ENCODE measurements at places on chromosomes 16 and 17.

DNA sequence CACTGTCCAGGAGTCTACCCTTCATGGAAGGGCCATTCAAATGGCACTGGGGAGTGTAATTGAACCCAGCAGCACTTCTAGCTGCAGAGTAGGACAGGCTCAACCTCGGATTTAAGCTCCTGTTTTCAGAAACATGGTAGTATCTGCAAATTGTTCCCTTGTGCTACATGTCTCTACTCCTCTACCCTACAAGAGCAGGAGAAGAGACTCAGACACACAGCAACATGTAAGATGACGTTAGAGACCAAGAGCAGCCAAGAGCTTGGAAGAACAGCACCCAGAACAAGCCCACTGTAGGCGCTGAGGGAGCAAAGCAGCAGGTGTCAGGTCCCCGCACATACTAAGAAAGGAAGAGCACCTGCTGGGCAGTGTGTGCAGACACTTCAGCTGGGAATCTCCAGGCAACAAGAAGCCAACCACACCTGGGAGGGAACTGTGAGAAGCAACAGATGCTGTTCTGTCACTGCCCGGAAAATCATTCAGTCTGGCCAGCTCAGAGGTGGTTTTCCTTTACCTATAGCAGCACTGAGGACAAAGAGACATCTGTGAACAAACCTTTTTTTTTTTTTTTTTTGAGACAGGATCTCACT, 35.6 kb upstream of the MNT start:
- DNase-seq, result no peak

- DNase-seq, result no peak
Measured at GRCh38 chr17:73524941-73525679, 119.1 kb downstream of the SDK2 start.

- no peak for DNase-seq
Measured at GRCh38 chr17:60094754-60095153, 16.0 kb upstream of the HEATR6 start.

DNA sequence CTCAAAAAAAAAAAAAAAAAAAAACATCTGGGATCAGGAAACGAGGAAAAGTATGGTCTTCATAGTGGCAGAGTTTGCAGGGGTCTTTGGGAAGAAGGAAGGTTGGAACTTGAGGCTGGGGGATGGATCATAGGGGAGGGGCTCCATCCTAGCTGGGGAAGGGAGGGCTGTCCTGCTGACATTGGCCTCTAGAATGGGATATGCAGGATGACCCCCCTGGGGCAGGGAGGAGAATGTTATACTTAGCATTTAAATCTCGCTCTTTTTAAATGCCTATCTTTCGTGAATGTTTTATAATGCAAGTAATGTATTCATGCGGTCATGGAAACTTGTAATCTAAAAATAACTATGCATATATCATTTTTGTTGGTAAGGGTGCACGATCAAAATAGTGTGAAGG, 33.2 kb downstream of the TMEM235 start:
- DNase-seq, result no peak

DNA sequence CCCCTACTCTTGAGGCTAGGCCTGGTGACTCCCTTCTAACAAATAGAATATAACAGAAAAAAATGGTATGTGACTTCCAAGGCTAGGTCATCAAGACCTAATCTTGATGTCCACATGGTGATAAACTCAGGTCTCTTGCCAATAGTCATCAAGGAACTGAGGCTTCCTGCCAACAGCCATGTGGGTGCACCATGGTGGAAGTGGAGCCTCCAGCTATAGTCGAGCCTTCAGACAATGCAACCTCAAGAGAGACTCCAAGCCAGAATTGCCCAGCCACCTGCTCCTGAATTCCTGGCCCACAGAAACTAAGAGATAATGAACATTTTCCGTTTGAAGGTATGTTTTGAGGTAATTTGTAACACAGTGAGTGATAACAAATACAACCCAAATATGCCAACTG, 55.9 kb upstream of the SREBF1 start:
- no peak for DNase-seq

GRCh38 chr16:21101631-21102420, 48.8 kb downstream of the DNAH3 start:
- DNase-seq, result no peak

GRCh38 chr16:58620396-58620795, 9.2 kb downstream of the CNOT1 start:
- no peak for DNase-seq

- DNase-seq, result no peak
Measured at GRCh38 chr16:63776437-63776836, 1345.4 kb downstream of the CDH11 start.

DNA sequence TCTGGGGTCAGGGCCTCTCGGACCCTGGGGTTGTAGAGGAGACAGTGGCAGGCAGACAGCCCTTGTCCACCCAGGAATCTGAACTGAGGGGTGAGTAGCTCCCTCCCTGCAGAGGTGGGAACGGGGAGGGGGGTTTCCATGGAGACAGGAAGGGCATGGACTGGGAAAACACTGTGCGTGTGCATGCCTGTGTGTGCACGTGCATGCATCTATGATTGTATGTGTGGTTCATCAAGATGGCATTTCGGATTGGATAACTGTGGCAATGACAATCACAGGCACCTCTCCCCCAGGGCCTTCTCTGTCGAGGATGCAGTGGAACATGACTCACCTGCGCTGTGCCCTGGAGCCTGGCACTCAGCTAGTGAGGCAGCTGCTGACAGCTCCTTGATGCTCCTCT, 6.1 kb upstream of the CD300C start:
- no peak for DNase-seq

- no peak for DNase-seq
Measured at GRCh38 chr17:15483431-15483830, 16.0 kb upstream of the CDRT4 start.

DNA sequence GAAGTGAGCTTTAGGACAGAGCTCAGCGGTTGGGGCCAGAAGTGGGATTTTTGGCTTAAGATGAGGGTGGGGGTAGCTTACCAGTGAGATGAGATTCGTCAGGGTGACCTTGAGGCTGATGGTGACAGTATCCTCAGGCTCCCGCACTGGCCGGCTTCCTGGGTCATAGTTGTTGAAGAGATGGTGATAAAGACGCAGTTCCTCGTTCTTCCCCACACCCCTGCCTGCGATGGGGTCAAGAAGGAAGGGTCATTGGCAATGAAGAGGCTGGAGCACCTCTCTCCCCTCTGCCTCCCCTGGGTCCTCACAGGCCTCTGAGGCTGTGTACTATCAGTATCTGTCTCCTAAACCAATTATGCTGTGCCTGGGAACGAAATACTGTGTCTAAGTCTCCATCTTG, 358 bp downstream of the CHRNE start:
- DNase-seq, result no peak

GRCh38 chr17:18004345-18004744, 31.7 kb downstream of the DRC3 start:
- DNase-seq, result no peak

DNA sequence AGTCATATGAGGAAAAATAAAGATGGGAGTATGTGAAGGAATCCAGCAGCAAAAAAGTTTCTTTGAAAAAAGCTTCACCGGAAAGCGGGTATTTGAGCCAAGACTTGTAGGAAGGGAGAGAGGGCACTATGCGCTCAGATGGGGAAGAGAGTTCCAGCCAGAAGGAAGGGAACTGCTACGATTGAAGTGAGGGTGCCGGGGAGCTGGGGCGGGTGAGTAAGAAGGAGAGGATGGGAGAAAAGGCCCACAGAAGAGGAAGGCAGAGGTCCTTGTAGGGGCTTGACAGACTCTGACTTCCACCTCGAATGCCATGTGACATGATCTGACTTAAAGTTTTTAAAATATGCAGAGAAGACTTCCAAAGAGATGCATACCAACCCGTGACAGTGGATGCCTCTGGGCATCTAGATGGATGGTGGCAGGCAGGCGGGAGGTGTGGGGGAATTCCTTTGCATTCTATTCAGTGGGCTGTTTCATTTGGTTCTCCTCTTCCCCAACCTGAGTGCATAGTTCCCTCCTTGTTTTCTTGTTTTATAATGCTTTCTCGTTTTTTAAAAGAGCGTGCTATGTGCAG, 44.9 kb downstream of the CDRT4 start:
- DNase-seq, result no peak

- DNase-seq, result no peak
Measured at GRCh38 chr16:85988723-85989313, 89.9 kb downstream of the IRF8 start.

DNA sequence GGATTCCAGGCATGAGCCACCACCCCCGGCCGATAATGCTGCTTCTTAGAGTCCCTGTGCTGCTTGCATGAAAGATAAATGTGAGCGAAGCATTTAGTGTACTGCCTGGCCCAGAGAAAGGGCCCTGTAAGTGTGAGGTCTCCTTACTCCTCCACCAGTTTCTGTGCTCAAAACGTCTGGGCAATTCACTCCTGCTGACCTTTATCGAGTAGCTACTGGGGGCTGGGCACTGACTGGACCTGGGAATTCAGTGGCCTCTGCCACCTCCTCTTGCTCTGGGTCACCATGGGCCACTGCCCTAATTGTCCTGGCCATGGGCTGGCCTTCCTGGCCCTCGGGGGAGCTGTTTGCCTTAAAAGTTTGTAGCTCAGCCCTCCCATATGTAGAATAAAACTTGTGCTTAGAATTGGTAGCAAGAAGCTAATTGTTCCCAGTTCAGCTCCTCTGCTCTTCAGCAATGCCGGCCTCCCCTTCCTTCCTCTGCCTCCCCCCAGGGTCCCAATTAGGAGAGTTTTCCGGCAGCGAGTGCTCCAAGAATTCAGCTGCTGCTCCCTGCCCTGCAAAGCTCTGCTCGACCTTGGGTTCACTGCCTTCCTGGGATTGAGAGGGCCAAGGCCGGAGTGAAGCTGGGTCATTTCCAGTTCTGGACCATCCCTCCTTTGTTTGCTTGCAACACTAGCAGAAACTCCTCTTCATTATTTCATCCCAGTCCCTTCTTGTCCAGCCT, 98.9 kb upstream of the CDC42EP4 start:
- no peak for DNase-seq

DNA sequence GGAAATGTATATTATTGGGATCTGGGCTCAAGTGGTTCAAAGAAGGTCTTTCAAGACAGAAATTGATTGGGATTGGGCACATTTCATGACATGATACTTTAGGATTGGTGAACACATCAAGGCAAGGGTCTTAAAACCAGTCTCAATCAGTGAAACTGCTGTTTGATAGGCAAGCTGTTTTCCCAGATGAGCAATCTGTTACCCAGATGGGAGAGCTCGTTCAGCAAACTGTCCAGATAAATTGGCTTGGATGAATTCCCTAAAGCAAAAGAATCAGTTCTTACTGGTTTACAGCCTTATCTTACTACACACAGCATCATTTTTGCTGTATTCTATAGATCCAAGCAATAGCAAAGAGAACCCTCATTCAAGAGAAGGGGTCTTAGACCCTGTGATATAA, 31.0 kb upstream of the CNEP1R1 start:
- DNase-seq, result no peak

GRCh38 chr17:78532922-78533640, 44.1 kb downstream of the DNAH17 start:
- no peak for DNase-seq

DNA sequence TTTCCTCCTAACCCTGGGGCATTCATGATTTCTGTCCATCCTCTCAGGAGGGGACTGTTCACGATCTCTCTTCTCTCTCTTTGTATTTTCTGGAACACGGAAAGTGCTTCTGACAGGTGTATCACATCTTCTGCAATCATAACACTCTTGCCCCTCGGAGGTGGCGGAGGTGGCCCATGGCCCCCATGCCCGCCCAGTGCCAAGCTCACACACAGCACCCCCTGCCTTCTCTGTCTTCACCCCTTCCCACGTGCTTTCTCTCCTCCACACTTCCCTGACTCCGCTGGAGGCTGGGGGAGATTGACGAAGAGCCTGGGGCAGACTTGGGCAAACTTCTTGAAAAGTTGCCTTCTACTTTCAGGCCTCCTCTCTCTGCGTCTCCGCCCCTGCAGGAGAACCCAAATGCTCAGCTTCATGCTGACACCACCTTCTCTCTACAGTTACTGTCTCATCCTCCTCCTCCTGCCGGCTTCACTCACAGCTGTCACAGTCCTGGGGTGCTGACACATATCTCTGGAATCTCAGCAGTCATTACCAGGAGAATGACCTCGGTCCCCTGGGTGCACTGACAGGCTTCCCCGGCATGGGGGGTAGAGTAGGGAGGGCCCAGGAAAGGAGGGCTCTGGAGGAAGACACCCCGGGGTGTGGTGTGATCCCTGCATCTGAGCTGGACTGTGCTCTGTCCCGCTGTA, 127.1 kb downstream of the ENGASE start:
- no peak for DNase-seq

DNA sequence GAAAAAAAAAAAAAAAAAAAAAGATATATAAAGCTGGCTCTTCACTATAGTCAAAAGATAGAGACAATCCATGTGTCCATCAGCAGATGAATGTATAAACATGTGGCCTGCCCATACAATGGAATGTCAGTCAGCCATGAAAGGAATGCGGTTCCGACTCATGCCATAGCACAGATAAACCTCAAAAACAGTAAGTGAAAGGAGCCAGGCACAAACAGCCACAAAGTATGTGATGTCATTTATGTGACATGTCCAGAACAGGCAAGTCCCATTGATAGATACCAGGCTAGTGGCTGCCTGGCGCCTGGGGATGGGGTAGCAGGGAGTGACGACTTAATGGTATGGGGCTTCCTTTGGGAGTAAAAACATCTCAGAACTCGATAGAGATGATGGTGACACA, 155.7 kb downstream of the CMIP start:
- DNase-seq, result no peak

DNA sequence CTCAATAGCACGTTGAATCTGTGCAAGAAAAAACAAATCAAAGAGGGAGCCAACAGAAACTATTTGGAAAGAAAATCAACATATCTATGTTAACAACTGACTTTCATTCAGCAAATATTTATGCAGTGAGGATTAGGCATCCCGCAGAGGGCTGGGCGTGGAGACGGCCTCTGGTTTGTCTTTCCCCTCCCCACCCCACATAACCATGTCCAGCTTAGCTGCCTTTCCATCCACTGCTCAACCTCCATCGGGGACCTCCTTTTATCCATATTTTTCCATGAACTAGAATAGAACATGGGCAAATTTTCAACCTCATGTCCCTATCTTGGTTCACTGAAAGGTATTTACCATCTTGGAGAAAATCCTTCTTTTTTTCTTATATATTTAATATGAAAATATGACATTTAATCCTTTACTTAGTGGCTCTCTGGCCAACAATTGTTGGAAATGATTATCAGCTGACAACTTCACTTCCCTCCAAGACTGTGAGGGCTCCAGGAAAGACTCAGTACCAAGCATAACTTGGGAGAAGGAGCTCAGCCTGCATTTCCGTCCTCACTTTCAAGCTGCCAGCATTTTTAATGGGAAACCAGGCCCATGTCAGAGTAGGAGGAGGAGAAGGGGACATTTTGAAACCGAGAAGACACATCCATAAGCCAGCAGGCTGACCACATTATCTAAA, 462.6 kb upstream of the MAF start:
- DNase-seq, result no peak

- no peak for DNase-seq
Measured at GRCh38 chr17:82789051-82789592, 37.3 kb downstream of the TBCD start.

- DNase-seq, result no peak
Measured at GRCh38 chr16:85541980-85542900, 70.9 kb upstream of the GSE1 start.
